ENCODE measurements at places on chromosomes 11 and 22. TPM values are rescaled to one million over a fixed set of nuclear protein-coding genes. Genes with fewer than 3 reads are reported as not detected.

Gene RAB3IL1
- 4.9 TPM for total RNA-seq

Gene PIH1D2
- 0.49 TPM for total RNA-seq

Gene NOL12
- 12.7 TPM for total RNA-seq

Gene NXPE4
- not detected for total RNA-seq

Gene OR5T2
- total RNA-seq: not detected

Gene OR6T1
- total RNA-seq: not detected

Gene MIOX
- not detected for total RNA-seq

Gene LBHD1
- total RNA-seq: 3.2 TPM

Gene DRAP1
- 74.5 TPM for total RNA-seq

Gene OR51L1
- not detected for total RNA-seq

Gene MMP8
- not detected for total RNA-seq

Gene CACNA1I
- 0.04 TPM for total RNA-seq

Gene PGA4
- total RNA-seq: not detected

Gene DDTL
- 0.77 TPM for total RNA-seq

Gene GVQW3
- total RNA-seq: 0.62 TPM

GRCh38 chr11:84922212-84922805 lies 704.8 kb downstream of the DLG2 start:
- DNase-seq: no peak

DNA sequence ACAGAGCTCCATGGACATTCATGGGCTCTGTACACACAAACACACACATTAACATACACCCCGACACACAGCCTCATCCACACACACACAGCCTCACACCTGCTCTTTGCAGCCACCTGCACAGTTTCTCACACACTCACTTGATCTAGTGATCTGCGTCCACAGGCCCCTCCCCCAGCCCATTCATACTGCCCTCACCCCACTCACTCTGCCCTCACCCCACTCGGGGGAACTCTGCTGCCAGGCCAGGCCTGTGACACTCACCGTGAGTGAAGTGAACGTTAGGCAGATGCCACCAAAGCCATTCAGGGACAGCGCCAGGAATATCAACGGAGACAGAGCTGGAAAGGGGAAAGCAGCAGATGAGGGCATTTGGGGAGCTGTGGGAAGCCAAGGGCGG lies 15.0 kb downstream of the SLC43A1 start:
- peak; percentile 54 for DNase-seq

DNA sequence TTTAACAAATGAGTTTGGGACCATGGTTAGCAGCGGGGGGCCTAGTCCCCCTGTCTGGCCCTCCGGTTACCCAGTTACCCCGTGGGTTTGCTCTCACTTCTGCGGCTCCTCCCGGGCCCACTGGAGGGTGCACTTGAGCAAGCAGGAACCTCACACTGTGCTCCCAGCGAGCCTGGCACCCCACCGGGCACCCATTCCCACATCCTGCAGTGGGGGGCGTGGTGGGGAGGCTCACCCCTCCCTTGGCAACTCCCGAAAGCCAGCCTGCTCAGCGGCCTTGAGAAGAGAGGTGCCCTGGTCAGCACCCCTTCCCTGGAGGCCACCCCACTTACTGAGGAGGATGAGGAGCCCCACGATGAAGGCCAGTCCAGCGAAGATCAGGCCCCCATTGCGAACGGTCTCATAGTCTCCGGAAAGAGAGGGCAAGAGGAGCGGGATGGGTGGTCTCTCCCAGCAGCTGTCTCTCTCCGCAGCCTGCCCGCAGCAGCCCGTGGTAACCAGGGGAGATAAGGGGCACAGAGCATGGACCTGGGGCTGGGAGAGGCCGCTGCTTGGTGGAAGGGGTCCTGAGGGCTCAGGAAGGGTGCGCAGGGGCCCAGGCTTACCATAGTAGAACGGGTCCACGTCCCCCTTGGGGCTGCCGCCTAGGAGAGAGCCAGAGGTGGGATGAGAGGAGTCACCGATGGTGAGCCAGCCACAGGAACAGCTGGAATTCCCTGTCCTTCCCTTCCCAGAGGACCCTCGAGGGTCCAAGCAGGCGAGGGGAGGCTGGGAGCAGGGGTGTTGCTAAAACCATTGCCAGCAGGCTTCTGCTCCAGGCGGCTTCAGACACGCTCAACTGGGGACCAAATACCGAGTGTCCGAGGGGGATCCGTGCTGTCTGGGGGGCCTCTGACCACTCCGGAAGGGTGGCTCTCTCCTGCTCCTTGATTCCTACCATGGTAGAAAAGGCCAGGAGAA lies 2.2 kb downstream of the FXYD2 start:
- peak; percentile 65 for DNase-seq

- DNase-seq: no peak
These were observed 126.8 kb downstream of the PHF21B start for GRCh38 chr22:44883011-44883421.

DNA sequence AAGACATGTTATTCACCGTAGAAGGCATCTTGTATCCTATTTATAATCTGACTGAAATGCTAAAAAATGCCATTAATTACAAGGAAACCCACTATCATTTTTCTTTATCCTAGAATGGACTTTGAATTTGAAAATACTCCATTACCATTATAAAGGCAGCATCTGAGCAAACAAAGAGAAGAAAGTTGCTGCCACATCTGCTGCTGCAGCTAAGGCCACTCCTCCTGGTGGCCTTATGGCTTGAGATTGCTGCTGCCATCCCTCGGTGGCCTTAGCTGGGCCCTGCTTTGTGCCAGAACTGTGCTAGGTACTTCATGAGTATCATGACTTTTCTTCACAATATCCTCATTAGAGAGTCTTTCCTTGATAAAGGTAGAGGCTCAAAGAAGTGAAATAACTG lies 1210.1 kb upstream of the TENM4 start:
- DNase-seq: no peak

DNA sequence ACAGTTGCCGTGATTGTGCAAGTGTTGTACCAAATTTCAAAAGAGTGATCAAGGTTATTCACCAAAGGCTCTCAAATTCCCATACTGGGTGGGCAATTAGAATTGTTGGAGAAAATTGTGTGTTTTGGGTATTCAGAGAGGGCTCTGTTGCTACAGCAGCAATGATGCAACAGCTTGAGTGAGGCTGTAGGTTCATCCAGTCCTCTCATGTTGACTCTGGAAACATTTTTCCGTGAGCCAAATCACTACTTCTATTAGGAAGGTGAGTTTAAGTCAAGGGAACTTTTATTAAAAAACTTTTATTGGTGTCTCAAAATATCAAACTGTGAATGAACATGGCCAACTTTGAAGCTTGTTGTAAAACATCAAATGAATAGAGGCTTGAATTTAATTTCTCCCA lies 116.5 kb downstream of the CD44 start:
- DNase-seq: no peak

DNA sequence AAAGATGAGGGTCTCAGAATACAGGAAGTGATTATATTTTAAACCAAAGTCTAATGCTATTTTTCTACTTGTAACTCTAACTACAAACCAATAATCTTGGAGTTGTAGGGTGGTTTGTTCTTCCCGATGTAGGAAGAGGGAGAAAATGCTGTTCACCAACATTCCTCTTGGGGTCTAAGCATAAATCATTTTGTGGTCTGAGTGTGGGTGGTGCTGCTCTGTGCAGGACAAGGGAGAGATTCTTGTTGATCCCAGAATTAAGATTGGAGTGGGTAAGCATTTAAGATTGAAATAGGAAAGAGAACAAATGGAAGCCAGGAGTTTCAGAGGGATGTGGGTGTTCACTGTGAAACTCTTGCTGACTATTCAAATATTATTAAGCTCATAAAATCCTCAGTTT lies 38.6 kb upstream of the MMP13 start:
- no peak for DNase-seq

DNA sequence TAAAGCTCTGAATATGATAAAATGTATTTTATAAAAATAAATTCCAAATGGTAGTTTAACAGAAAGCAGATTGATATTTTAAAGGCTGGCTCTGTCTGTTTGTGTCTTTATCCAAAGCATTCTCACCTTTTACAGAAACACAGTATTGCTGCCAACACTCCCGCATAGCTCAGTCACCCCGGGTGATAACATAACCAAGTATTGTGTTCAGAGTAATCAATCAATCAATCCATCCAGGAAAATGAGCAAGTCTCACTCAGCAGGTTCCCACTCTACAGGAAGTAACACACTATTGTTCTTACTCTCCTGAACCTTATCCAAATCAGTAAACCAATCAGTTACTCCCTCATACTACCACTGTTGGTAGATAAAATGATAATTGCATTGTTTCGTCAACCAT lies 203.4 kb downstream of the LRRC4C start:
- no peak for DNase-seq

GRCh38 chr11:95111923-95112540 lies 22.4 kb downstream of the ENDOD1 start:
- no peak for DNase-seq

GRCh38 chr11:76026281-76026680 lies 180.0 kb downstream of the WNT11 start:
- DNase-seq: no peak

DNA sequence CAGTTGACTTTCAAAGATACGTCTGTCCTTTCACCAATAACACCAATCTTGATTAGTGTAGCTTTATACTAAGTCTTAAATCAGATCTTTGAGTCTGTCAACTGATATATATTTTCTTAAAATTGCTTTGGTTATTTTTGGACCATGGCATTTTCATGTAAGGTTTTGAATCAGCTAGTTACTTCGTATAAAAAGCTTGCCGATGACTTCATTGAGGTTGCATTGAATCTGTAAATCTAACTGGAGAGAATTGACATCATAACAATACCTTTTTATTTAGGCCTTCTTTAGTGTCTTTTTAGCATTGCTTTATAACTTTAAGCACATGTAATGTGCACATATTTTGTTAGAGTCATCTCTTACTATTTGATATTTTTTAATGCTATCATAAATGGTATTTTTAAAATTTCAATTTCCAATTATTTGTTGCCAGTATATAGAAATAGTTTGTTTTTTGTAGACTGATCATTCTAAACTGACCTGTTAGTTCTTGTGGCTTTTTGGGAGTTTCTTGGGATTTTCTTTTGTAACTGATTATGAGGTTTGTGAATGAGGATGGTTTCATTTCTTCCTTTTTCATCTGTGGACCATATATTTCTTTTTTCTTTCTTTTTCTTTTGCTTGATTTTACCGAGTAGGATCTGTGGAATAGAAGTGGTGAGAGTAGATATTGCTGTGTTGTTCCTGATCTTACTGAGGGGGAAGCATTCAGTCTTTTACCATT lies 61.4 kb downstream of the DDX10 start:
- no peak for DNase-seq

GRCh38 chr11:62787005-62787759 lies at the start of gene TMEM179B:
Gene TMEM179B (plus strand): TSS chr11:62787402. CDS start chr11:62787432, 30 bp downstream.
- peak; percentile 97 for DNase-seq

DNA sequence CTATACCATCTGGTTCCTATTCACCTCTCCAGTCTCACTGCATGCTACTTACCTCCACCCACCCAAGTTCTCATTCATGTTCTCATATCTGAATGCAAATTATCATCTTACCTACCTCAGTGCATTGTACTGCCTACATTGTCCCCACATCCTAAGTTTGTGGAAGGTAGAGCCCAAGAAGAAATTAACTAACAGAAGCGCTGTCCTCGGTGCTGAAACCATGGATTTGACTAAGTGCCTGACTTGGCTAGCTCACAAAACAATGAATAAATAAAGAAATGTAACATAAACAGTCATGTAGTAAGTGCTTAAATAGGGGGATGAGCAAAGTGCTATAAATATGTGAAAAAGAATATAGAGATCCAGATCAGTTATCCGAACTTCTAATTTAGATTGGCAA lies 63.2 kb downstream of the GRIA4 start:
- no peak for DNase-seq

- DNase-seq: no peak
These were observed 8.9 kb upstream of the PLXNB2 start for GRCh38 chr22:50316114-50317065.

DNA sequence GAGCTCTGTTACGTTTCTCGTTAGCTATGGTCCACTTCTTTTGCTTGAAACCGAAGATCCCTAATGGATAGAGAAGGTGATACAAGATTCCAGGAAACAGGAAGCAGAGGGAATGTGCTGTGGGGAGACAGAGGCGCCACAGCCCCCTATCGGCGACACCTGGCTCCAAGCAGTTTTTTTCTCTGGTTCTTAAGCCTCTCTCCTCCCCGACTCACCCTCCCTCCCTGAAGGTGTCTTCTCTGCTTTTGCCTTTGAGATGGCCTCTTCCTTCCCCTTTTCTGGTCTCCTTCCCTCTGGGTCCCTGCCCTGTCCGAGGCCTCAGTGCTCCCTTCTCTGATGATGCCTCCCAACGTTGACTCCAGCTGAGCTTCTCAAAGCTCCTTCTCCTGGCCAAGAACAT lies 14.2 kb upstream of the APOBEC3A start:
- DNase-seq: no peak

DNA sequence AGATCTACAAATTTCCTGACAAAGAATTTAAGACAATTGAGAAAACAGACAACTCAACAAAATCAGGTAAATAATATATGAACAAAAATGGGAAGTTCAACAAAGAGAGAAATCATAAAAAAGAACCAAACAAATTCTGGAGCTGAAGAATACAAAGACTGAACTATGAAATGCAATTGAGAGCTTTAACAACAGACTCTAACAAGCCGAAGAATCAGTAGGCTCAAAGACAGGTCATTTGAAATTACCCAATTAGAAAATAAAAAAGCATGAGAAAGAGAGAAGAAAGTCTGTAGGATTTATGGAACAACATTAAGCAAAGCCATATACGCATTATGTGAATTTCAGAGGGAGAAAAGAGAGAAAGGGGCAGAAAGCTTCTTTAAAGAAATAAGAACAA lies 72.8 kb downstream of the TBC1D22A start:
- no peak for DNase-seq

DNA sequence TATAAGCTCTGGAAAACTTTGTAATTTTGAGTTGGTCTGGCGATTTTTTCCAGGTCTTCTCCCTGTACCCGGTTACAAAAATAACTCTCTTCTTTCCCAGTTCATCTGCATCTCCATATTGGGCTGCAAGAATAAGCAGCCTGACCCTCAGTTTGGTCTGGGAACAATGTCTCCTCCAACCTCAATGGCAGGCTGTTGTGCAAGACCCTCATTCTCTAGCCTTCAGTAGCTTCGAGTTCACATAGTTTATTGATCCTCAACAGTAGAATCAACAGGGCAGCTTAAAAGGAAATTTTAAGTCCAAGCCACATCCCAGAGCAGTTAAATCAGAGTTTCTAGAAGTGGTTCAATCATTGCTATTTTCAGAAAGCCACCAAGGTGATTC lies 35.3 kb downstream of the TMPRSS5 start:
- DNase-seq: no peak
